Stimulated activated CD4-positive, alpha-beta T cell treated with anti-CD3 and anti-CD28 coated beads, Interleukin-15, amount 100 ng/mL, for 1 hour (primary cell): ENCODE measurements at places on chromosomes 7 and 10.
A peak's percentile ranks its signal among the peaks of the same experiment; 100 is the strongest.

GRCh38 chr10:116800286-116800929, 48.9 kb upstream of the ENO4 start:
- DNase-seq, result no peak

GRCh38 chr10:4663162-4663992, 162.6 kb upstream of the AKR1E2 start:
- DNase-seq, result no peak

DNA sequence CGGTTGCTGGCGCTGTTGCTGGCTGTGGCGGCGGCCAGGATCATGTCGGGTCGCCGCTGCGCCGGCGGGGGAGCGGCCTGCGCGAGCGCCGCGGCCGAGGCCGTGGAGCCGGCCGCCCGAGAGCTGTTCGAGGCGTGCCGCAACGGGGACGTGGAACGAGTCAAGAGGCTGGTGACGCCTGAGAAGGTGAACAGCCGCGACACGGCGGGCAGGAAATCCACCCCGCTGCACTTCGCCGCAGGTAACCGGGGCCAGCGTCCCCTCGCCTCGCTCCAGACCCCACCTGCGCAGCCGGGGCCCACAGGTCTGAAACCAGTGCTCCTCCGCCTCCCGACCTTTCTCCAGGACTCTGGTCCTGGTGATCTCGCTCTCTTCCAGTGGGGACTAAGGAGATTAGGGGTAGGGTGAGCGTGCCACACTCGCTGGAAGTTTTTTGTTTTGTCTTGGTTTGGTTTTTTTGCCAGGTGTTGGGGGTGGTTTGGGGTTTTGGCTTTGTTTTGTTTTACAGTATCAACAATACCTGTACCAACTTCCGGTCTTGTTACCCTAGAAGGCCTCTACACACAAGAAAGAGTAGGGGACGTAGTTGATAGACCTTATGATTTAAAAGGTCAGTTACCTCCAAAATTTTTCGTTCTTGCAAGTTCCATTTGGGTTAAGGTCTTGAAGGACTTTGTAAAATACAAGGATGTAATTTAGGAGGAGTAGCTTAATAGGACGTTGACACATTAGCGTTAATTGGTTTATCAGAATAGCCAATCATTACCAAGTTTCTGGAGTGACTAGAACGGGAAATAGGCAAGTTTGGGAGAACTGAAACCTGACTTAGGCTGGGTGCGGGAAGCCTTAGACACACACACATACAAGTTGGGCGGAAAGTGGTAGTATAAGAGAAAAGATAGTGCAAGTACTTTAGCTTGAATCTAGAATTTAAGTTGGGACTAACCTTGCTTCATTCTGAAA, 704 bp downstream of the TNKS2 start:
- peak; percentile 28 for DNase-seq

GRCh38 chr10:20573924-20574323, 323.2 kb downstream of the NEBL start:
- no peak for DNase-seq

- DNase-seq, result no peak
Measured at GRCh38 chr7:34622771-34623250, 35.2 kb upstream of the NPSR1 start.

DNA sequence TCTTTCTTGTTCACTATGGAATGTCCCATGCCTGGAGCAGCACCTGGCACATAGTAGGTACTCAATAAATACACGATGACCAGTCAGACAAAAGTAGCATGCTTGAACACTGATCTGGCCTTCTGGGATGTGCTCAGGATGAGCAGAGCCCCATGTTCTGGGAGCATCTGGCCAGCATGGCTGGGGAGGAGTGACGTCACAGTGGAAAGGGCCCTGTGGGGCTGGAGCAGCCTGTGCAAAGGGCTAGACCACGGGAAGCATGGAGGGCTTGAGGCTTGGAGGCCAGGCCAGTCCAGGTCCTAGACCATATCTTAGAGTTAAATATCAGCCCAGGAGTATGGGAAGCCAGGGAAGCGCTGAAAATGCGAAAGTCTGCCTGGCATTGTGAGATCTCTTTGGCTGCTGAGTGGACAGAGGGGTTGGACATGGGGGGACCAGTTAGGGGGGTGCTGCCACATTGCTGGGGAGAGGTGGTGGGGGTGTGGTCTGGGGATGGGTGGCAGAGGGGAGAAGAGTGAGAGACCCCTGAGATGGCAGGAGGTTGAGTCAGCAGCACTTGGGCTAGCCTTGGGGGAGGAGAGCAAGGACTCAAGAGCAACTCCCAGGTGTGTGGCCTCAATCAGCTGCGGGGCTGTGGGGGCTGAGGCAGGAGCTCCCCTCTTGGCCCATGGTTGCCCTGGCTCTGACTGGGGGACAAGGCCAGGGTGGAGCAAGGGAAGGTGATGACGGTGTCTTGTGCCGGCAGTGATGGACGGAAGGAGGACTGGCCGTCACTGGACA, 34.9 kb downstream of the ZCCHC24 start:
- no peak for DNase-seq

DNA sequence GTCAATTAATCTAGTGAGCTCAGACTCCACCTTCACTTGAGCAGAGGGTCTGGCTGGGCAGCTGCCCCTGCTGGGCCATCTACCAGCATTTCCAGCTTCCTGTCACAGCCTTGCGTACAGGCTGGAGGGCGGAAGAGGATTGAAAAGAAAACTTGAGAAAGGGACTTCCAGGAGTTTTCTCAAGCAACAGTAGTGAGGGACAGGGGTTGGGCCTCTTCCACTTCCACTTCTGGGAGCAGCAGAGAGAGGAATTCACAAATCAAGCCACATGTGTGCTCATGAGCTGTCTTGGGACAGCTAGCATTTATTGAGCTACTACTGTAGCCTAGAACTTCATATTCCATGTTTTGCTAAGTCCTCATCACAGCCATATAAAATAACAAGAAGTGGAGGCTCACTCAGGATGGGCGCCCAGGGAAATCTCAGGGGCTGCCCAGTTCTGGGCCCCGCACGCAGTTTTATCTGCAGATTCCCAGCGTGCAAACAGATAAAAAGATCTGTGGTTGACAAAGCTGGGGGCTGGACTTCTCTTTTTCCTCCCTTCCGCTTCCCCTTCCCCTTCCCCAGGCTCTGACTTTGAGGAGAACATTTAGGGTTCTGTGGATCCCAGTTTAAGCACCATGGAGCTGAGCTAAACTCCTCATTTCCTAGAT, 135.8 kb downstream of the RGS10 start:
- DNase-seq, result no peak

- no peak for DNase-seq
Measured at GRCh38 chr10:127044186-127044585, 139.0 kb downstream of the DOCK1 start.

GRCh38 chr10:108911814-108912541, 1011.3 kb downstream of the XPNPEP1 start:
- DNase-seq, result no peak

DNA sequence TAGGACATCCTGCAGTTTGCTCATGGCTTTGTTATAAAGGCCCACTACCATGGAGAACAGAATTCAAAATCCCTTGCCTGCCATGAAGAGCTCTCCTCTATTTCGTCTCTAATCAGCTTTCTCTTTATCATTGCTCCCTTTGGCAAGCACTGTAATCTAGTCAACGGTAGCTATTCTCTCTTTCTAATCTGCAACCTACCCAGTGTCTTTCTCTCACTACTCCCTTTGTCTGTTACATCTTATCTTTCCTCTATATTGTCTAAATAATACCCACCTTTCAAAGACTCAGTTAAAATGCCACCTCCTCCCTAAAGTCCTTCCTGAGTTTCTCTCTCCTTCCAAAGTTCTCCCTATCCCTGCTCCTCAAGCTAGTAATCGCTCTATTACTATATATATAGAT, 108.1 kb downstream of the FZD1 start:
- no peak for DNase-seq

- DNase-seq, result no peak
Measured at GRCh38 chr10:49362596-49363260, 33.2 kb downstream of the DRGX start.

DNA sequence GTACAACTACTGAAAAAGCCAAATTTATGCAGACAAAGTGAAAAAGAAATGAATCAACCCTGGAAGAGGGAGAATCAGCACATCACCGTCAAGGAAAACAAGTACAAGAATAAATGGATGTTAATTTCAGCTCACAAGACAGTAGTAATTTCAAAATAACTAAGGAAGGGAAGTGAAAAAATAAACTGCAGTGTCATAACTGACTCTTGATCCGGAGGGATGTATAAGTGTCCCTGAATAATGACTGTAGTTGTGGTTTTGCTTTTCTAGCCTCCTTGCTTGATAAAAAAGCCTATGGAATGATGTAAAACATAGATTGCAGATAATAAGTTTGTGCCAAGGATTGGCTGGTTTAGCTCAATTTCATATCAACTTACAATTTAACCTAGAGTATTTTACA, 721.1 kb upstream of the C7orf33 start:
- no peak for DNase-seq

DNA sequence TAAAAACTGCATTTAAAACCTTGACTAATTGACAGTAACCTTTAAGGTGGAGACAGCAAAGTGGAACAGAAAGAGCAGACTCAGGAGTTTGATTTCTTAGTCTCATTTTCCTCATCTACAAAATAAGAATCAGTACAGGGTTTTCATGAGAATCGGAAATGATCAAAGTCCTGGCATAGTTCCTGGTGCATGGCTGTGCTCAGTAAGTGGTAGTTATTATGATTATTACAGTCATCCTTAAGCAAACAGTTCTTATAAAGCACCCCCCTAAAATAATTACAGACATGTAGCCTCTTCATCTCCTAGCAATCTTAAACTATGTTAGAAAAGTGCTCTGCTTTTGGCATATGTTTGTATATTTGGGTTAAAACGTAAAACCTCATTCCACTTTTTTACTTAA, 18.0 kb downstream of the NEBL start:
- DNase-seq, result no peak

- no peak for DNase-seq
Measured at GRCh38 chr10:96992721-96993120, 160.6 kb downstream of the LCOR start.

GRCh38 chr10:47222461-47222860, 77.5 kb upstream of the GDF10 start:
- DNase-seq, result no peak

DNA sequence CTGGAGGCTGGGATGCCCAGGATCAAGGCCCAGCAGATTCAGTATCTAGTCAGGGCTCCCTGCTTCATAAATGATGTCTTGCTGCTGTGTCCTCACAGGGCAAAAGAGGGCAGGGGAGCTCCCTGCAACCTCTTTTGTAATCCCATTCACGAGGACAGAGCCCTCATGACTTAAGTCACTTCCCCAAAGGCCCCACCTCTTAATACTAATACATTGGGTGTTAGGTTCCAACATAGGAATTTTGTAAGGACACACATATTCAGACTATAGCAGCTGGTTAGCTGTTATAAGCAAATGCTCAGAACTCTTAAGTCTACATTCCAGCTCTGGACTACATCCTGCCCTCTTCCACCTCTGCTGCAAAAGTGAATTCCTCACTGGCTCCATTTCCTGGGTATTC, 63.0 kb downstream of the VOPP1 start:
- no peak for DNase-seq

DNA sequence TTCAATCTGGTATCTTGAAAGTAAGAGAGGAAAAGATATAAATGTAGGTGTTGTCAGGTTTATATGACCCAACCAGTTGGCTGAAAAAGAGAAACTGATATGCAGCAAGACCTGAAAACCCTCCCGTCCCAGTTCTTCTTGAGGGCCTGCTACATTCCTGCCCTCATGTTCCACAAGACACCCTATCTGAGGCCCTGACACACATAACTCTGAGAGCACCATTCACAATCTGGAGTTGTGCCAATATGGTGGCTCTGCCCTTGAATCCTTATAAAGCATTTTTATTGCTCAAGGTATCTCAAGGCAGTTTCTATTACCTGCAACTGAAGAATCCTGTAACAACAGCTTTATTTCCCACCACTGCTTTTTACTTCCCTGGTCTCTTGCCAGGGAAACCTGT, 17.0 kb downstream of the XPNPEP1 start:
- DNase-seq, result no peak

DNA sequence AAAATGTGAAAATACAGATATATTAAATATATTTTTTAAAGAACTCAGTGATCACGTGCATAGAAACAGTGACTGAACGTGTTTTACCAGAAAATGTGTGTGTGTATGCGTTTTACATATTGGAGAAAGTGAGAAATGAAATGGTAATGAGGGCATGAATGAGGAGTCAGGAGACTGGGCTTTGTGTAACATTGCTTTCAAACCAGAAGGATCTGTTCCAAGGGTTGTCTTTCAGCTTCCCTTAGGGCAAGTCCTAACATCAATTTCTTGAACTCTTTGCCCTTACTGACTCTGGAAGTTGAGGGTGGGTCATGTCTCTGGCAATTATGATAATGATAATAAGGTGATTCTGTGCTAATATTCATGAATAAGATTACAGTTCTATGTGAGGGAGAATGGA, 557.3 kb downstream of the PHTF2 start:
- no peak for DNase-seq

DNA sequence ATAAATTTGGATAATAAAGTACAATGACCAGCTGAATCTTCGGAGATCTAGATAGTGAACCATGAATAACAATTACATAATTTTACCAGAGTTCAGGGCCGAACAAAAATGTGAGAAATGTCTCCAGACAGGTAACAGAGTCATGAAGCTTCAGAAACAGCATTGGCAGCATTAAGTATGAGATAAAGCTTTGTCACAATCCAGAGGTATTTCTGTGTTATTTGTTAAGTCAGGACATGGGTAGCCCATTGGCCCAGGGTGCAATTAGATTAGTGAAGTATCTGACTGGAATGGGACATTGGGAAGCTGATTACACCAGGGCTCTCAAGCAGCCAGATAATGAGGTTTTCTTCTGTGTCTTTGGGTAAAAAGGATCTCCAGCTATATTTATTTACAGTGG, 184.2 kb upstream of the PPP1R3A start:
- no peak for DNase-seq

DNA sequence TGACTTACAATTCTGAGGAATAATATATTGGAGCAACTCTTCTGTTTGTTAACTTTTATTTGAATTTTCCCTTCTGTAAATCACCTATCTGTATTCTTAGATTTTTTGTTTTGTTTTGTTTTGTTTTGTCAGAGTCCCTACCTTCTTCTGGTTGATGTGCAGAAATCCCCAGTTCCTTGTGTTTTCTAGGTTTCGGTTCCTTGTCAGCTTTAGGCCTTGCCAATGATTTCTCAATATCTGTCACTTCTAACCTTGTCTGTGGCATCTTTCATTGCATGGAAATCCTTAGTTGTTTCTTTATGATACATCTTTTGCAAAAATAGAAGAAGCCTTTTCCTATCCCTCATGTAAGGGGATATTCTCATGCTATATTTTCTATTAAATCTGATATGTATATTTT, 21.7 kb upstream of the ST8SIA6 start:
- no peak for DNase-seq
